ENCODE measurements at places on chromosomes 7 and 10.

GRCh38 chr10:30502266-30503060 is 68.5 kb downstream of the MAP3K8 start:
- peak; percentile 62 for DNase-seq

DNA sequence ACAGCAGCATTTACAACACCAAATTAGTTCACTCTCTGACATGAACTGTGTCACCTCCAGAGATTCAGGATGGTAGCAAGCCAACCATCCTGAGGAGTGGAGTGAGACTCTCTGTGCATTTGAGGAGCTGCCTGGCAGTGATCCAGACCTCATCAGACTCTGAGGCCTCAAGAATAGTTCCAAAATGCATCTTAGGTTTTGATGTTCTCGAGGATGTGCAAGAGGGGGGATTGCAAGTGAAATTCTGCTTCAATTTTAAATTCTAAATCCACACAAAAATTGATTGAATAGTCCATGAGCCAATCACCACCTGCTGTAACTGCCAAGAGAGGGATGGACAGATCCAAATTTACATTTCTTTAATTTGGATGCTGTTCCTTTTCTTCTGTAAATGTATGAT is 49.7 kb downstream of the SLK start:
- no peak for DNase-seq

GRCh38 chr10:73017955-73018480 is 63.4 kb upstream of the PLA2G12B start:
- DNase-seq: no peak

DNA sequence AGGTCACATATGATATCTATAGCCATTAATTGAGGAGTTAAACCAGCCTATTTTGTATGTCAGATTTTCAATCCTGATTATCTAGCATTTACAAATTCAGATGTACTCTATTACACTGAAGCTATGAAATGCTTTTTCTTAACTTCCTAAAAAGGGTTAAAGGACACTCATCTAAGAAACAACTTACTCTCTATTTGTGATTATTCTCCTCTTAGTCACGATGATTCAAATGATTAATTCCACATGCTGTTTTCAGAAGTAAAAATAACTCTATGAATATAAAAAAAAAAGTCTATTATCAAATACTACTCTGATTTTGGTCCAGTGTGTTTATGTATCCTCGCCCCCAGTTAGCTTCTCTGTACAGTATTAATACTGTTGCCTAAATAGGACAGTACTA is 1199.9 kb downstream of the GATA3 start:
- peak; percentile 12 for DNase-seq

Measured in RCC 7860 (cell line).